ENCODE measurements at places on chromosomes 3 and 15. TPM values are rescaled to one million over a fixed set of nuclear protein-coding genes. Genes with fewer than 3 reads are reported as not detected.

Gene ADCY5
- total RNA-seq, result 0.88 TPM

Gene CPLX3
- not detected for total RNA-seq

Gene FGF12
- total RNA-seq, result 0.67 TPM

Gene UCN2
- total RNA-seq, result 5.9 TPM

Gene GHSR
- total RNA-seq, result not detected

Gene RNU5B-1
- total RNA-seq, result not detected
